ENCODE measurements at places on chromosomes 4 and X. TPM values are rescaled to one million over a fixed set of nuclear protein-coding genes. Genes with fewer than 3 reads are reported as not detected.

- H3K4me3 ChIP-seq, result no peak overlapping the region
- peaks cover 19% of the 10 kb centered on the region for H3K4me1 ChIP-seq
- DNase-seq, result no peak
- H3K36me3 ChIP-seq, result no peaks in the 10 kb centered on the region
Observed at GRCh38 chr4:36386691-36387090, 105.3 kb downstream of the DTHD1 start.

GRCh38 chr4:535924-536281 lies 36.9 kb downstream of the PIGG start:
- H3K36me3 ChIP-seq, result peaks cover 30% of the 10 kb centered on the region
- H3K4me1 ChIP-seq, result no peaks in the 10 kb centered on the region
- no peak overlapping the region for H3K4me3 ChIP-seq

DNA sequence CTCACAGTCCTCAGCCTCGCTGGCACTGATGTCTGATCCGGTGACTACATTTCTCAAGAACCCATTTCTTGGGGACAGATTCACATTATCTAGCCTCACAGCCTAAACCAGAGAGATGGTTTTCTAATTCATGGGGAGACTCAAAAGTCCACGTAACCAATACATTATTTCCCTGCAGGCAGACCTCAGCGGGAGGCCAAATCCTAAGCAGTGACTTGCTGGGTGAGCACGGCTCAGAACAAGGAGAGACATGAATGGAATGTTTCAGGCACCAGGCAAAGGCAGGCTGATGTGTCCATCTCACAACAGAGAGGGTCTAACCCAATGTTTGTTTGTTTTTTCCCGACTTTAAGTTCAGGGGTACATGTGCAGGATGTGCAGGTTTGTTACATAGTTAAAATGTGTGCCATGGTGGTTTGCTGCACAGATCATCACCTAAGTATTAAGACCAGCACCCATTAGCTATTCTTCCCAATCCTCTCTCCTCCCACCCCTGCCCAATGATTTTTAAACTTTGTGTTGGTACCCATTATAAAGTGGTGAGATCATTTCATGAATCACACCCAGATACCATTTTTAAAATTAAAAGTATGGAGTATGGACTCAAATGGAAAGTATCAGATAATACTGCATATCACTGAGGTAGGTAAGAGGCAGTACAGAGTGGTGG lies 53.3 kb downstream of the SCD5 start:
- DNase-seq, result no peak
- H3K4me3 ChIP-seq, result no peak overlapping the region
- H3K27me3 ChIP-seq, result no peaks in the 10 kb centered on the region
- H3K27ac ChIP-seq, result no peak overlapping the region
- H3K36me3 ChIP-seq, result no peaks in the 10 kb centered on the region

The TLR1 gene
- total RNA-seq, result 26.0 TPM

GRCh38 chrX:148530464-148531077 lies 30.2 kb downstream of the AFF2 start:
- H3K27ac ChIP-seq, result no peak overlapping the region
- no peak for DNase-seq
- no peaks in the 10 kb centered on the region for H3K27me3 ChIP-seq
- no peaks in the 10 kb centered on the region for H3K36me3 ChIP-seq
- H3K4me1 ChIP-seq, result no peaks in the 10 kb centered on the region

DNA sequence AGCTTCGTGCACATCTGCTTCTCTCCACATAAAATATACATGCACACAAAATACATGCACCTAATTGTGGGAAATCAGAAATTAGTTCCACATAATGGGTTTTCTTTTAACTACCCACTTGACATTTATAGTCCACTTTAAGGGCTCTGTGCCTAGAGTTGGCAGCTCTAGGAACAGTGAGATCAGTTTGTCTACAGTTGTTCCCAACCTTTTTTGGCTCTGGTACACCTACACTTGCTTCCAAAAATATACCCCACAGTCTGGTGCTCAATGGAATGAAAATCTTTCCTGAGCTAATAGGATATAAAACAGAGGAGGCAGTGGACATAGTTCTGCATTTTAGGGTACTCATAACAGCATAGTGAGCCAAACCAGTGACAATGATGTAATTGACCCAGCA lies 36.1 kb downstream of the HDAC8 start:
- no peak overlapping the region for H3K4me3 ChIP-seq
- no peaks in the 10 kb centered on the region for H3K27me3 ChIP-seq
- no peak for DNase-seq
- no peak overlapping the region for H3K27ac ChIP-seq
- no peaks in the 10 kb centered on the region for H3K36me3 ChIP-seq
- no peaks in the 10 kb centered on the region for H3K4me1 ChIP-seq

The DMRTC1 gene
- 0.55 TPM for total RNA-seq

GRCh38 chr4:109614015-109614414 lies 54.0 kb downstream of the MCUB start:
- no peak overlapping the region for H3K27ac ChIP-seq
- peaks cover 14% of the 10 kb centered on the region for H3K4me1 ChIP-seq
- H3K27me3 ChIP-seq, result no peaks in the 10 kb centered on the region
- DNase-seq, result no peak

The EDA gene
- total RNA-seq, result 12.1 TPM

The STK32B gene
- total RNA-seq, result not detected

- peak; percentile 70 for DNase-seq
- H3K27me3 ChIP-seq, result no peaks in the 10 kb centered on the region
- H3K36me3 ChIP-seq, result no peaks in the 10 kb centered on the region
- H3K27ac ChIP-seq, result no peak overlapping the region
Observed at GRCh38 chrX:124406294-124407014, 60.1 kb downstream of the SH2D1A start.
